Posterior vena cava (tissue), 2 donors: ENCODE measurements at places on chromosomes 7 and 10.
A peak's percentile ranks its signal among the peaks of the same experiment; 100 is the strongest.

- no peak for DNase-seq
Measured at GRCh38 chr7:33959676-33960075, 54.3 kb downstream of the BMPER start.

GRCh38 chr7:158439035-158439434 lies 148.6 kb downstream of the PTPRN2 start:
- DNase-seq = peak; percentile 46

- no peak for DNase-seq
Measured at GRCh38 chr7:73799282-73800141, 29.4 kb upstream of the CLDN3 start.

- DNase-seq = no peak
Measured at GRCh38 chr10:98390406-98390805, 24.6 kb downstream of the PYROXD2 start.

DNA sequence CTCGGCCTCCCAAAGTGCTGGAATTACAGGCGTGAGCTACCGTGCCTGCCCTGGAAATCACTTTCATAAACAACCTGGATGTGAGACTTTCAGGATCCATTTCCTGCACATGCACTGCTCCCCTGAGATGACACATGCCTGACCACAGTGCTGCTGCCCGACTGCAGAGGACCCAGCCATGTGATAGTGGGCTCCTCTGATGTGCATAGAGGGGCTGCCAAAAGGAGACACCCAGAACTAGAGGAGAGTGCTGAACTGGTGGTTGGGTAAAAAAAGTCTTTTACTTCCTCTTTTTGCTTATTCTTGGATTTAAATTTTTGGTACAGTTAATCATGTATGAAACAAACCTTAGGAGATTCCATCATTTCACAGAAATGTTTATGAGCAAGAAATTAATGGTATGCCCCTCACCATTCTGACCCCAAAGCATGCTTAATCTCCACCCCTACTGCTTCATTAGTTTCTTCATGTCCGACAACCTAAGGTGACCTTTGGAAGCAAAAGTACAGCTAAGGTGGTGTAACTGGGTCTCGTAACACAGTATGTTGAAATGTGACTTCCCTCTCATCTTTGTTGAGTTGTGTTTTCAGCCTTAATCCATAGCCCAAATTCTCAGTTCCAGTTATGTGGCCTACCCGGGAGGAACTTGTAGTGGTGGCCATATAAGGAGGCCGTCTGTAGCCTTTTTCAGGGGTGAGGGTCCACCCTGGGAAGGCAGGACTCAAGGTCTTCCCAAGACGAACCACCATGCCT lies 111.1 kb downstream of the RNF216 start:
- no peak for DNase-seq

DNA sequence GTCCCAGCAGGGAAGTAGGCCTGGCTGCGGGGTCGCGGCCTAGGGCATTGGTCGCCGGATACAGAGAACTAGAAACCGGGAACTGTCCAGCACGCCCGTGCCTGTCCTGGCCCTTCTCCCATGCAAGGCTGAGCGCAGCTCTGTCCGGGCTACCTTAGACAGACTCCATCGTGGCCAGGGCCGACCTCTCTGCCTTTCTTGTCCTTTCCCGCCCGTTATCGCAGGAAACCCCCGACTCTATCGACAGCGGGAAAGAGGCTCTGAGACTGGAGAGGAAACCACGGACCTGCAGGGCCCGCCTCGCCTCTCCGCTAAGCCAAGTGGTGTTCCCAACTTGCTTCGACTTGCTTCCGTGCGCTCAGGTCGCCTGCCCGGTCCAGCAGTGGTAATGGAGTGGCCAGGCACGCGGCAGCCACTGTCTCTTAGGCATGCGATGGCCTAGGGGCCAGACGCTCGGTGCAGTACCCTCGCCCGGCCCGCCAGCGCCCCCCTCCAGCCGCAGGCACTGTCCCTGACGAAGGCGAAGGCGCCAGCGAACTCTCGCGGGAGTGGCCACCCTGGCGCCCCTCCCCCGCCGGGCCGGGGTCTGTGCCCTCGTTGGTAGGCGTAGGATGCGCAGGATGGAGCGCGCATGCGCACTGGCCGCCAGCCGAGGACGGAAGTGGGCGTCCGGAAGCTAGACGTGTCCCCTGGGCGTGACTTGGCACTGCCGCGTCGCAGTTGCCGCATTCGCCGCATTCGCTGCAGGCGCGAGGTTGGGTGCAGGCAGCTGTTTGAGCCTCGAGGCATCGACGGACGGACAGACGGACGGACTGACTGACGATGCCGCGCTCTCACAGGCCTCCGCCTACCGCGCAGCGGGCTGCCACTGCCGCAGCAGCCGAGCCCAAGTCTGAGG lies 54.4 kb downstream of the MCMBP start:
- DNase-seq = peak; percentile 91

- DNase-seq = no peak
Measured at GRCh38 chr10:131312478-131312836, 936 bp upstream of the TCERG1L start.

GRCh38 chr10:113381981-113382509 lies 170.8 kb upstream of the HABP2 start:
- no peak for DNase-seq

DNA sequence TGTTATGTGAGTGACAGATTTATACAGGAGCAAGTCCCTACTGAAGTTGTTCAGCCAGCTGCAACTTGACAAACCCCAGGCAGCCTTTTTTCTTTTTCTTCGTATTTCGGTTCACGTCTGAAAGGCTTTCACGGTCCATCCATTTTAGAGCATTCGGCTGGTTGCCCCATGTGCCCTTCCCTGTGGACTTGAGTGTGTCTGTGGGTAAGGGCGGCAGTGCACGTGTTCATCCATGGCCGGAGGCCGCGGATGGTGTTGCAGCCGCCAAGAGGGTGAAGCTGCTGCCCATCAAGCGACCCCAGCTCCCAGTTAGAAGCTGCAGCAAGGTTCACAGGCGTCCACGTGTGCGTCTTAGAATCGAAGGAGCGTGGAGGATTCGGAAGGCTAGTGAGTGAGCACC lies 35.9 kb downstream of the PPP2R2D start:
- peak; percentile 60 for DNase-seq

DNA sequence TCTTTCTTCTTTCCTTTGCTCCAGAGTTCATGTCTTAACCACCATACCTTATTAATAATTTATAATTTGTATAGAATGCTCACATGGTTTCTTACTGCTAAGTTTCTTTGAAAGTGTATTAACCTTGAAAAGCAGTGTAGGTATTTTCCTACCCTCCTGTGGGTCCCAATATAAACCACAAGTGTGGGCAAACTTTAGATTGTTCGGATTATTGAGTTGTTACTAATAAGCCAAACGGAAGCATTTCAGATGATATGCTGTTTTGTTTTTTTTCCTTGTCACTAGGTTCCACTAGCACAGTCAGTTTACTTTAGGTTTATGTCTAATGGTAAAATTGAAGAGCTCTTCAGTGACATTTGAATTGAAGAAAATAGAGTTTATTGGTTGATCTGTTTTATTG lies 10.2 kb downstream of the SSBP1 start:
- no peak for DNase-seq

DNA sequence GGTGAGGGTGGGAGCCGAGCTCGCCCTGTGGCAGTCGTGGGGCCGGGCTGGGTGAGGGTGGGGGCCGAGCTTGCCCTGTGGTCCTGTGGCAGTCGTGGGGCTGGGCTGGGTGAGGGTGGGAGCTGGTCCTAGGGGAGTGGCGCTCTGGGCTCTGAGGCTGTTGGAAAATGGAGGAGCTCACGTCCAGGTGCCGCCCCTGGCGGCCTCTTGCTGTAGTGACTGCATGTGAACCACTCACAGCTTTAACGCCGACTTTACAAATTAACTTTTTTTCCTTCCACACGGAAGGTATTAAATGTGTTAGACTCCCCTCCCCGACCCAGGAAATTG lies 312.6 kb downstream of the WDR37 start:
- no peak for DNase-seq
